ENCODE measurements at places on chromosomes 12 and 14.
A peak's percentile ranks its signal among the peaks of the same experiment; 100 is the strongest.

- H3K4me1 ChIP-seq: no peaks in the 10 kb centered on the region
- no peaks in the 10 kb centered on the region for H3K36me3 ChIP-seq
- no peak overlapping the region for H3K4me3 ChIP-seq
- H3K27ac ChIP-seq: no peak overlapping the region
- no peak for DNase-seq
- no peaks in the 10 kb centered on the region for H3K27me3 ChIP-seq
These were observed 14.6 kb upstream of the C1S start for GRCh38 chr12:7045913-7046312.

DNA sequence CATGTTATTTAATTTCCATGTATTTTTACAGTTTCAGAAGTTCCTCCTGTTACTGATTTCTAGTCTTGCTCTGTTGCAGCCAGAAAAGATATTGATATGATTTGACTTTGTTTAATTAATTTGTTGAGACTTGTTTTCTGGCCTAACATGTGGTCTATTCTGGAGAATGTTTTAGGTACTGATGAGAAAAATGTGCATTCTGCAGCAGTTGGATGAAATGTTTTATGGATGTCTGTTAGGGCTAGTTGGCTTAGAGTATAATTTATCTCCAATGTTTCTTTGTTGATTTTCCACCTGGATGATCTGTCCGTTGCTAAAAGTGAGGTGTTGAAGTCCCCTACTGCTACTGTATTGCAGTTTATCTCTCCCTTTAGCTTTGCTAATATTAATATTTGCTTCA is 54.4 kb downstream of the GPR137C start:
- H3K27ac ChIP-seq: no peak overlapping the region
- no peaks in the 10 kb centered on the region for H3K36me3 ChIP-seq
- no peak for DNase-seq
- H3K4me1 ChIP-seq: peaks cover 4% of the 10 kb centered on the region
- H3K27me3 ChIP-seq: no peaks in the 10 kb centered on the region
- H3K4me3 ChIP-seq: no peak overlapping the region

DNA sequence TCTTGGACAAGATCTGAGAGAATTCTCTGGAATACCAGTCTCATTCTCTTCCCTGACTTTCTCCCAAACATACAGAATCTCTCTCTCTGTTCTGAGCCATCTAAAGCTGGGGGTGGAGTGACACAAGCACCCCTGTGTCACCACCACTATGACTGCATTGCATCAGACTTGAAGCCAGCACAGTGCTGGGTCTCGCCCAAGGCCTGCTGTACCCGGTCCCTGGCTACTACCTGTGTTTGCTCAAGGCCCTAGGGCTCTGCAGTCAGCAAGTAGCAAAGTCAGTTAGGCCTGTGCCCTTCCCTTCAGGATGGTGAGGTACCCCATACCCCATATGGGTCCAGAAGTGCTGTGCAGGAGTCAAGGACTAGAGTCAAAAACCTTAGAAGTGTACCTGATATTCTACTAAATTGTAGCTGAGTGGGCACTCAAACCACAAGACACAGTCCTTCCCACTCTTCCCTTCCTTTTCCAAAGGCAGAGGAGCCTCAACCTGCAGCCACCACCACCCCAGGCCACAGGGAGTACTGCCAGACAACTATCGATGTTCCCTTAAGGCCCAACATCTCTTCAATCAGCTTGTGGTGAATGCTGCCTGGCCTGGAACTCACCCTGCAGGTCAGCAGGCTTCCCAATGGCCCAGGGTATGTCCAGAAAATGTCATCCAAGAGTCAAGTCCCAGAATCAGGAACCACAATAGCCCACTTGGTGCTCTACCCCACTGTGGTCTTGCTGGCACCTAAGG is 21.2 kb upstream of the RDH16 start:
- no peak for DNase-seq
- no peaks in the 10 kb centered on the region for H3K36me3 ChIP-seq
- H3K4me3 ChIP-seq: no peak overlapping the region
- no peaks in the 10 kb centered on the region for H3K4me1 ChIP-seq
- no peak overlapping the region for H3K27ac ChIP-seq

DNA sequence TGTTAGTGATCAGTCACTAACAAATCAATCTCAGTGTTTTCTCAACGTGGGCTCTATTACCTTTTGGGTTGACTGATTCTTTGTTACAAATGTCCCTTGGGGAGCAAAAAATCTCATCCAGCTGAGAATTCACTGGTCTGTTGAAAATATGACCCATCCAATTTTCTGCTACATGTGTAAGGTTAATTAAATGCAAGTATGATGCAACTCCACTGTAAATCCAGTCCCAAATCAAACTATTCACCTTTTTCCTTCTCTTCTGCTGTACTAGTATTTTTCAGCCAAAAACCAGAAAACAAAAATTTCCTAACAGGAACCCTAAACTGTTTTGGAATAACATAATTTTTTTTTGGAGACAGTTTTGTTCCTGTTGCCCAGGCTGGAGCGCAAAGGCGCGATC is 2.2 kb downstream of the ERH start:
- H3K27me3 ChIP-seq: no peaks in the 10 kb centered on the region
- H3K4me1 ChIP-seq: peaks cover 3% of the 10 kb centered on the region
- DNase-seq: no peak
- no peak overlapping the region for H3K4me3 ChIP-seq
- H3K36me3 ChIP-seq: no peaks in the 10 kb centered on the region
- no peak overlapping the region for H3K27ac ChIP-seq

DNA sequence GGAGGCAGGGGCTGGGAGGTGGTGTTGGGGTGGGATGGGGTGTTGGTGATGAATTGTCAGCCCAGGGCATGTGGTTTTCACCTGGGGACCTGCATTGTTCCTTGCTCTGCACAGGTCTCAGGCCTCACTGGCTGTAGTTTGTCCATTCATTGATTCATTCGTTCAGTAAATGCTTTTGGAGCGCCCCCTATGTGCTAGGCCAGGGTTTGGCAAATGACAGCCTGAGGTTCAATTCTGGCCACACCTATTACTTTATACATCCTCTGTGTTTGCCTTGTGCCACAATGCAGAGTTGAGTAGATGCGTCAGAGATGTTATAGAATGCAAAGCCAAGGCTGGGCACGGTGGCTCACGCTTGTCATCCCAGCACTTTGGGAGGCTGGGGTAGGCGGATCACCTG is 4.7 kb downstream of the ADCK1 start:
- H3K27ac ChIP-seq: no peak overlapping the region
- no peaks in the 10 kb centered on the region for H3K27me3 ChIP-seq
- no peak overlapping the region for H3K4me3 ChIP-seq
- peak; percentile 44 for DNase-seq
- H3K4me1 ChIP-seq: no peaks in the 10 kb centered on the region

- H3K4me1 ChIP-seq: no peaks in the 10 kb centered on the region
- no peaks in the 10 kb centered on the region for H3K36me3 ChIP-seq
- H3K27ac ChIP-seq: no peak overlapping the region
- no peaks in the 10 kb centered on the region for H3K27me3 ChIP-seq
- DNase-seq: no peak
These were observed 6.3 kb downstream of the TMEM179 start for GRCh38 chr14:104598039-104598909.
